Stimulated activated CD8-positive, alpha-beta memory T cell treated with anti-CD3 and anti-CD28 coated beads, Interleukin-2, amount 100 ng/mL, for 1 hour (primary cell): ENCODE measurements at places on chromosomes 2 and 18.

- no peak for DNase-seq
Measured at GRCh38 chr2:235131334-235132305, 179.8 kb downstream of the SH3BP4 start.

- DNase-seq = no peak
Measured at GRCh38 chr2:192127434-192127833, 67.3 kb downstream of the TMEFF2 start.

GRCh38 chr2:144099780-144100377, 420.0 kb downstream of the ZEB2 start:
- no peak for DNase-seq

DNA sequence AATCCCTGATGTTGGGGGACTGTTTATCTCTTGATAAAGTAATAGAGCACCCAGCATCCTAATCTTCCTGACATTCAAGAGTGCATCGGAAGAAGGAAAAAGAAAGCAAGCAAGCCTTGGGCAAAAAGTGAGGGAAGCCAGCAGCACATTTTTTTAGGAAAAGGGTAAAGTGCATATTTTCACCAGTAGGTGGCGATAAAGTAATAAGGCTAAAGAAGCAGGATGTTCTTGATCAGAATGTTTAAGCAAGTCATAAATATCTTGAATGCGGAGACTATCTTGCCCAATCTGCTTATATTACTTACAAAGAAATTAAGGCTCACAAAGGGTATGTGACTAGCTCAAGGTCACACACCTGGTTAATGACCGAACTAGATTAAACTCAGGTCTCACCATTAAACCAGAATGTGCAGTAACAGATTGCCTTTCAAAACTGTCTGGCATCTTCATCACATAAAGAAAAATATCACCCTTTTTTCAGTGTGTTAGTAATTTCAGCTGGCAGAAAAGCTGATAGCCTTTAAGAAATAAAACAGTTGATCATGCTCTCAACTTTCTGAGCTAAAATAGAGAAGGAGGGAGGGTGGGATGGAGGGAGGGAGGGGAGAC, 83.8 kb downstream of the VIT start:
- no peak for DNase-seq

- no peak for DNase-seq
Measured at GRCh38 chr2:172153757-172154156, 51.1 kb upstream of the DLX2 start.

GRCh38 chr2:37302701-37303252, 21.9 kb downstream of the PRKD3 start:
- DNase-seq = no peak

DNA sequence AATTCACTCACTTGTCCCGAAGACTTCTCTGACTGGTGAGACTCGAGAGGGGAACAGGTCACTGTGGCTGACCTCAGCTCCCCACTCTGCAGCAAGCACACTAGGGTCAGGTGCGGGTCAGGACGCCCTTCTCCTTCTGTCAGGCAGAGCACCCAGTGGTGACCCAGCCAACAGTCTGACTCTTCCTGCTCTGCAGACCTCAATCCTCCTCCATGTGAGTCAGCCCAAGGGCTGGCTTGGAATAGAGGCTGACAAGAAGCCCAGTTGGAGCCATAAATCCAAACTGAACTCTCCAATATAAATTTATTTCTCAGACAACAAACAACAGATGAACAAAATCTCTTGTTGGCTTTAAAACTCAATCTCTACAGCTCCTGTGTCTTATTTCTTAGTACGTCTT, 253.1 kb downstream of the SH3BP4 start:
- DNase-seq = no peak

- no peak for DNase-seq
Measured at GRCh38 chr2:240646176-240646899, 21.1 kb downstream of the GPR35 start.

DNA sequence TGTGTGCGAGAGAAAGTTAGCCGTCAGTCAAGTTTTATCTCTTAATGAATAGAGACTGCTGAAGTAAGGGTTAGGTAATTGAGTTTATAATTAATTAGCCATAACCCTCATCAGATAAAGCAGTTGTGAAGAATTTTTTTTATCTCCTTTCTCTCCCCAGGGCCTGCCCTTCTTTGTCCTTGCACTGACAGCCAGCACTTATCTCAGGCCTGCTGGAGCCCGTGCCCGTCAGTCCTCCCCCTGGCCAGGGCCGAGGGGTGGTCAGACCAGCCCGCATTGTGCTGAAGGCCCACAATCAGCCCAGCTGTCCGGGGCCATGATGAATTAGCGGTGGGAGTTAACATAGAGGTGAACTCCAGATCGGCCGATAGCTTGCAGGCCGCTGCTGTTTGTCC, 315.7 kb downstream of the GBX2 start:
- DNase-seq = no peak

DNA sequence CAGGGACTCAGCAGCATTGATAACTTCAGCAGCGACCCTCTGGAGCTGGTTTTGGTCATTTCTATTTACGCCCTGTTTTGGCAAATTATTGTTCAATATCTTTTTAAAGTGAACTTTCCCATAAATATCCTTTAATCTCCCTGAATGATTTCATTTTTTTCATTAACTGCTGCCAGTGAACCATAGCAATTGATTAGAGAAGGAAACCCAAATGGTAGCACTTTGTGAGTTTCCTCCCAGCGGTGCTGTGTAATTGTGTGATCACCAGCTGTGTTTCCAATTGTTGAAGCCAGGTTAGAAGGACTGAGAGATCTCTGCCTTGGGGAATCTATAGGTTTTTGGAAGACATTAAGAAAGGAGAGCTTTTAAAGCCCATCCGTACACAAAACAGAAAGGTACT, 16.3 kb downstream of the MAP3K20 start:
- no peak for DNase-seq

DNA sequence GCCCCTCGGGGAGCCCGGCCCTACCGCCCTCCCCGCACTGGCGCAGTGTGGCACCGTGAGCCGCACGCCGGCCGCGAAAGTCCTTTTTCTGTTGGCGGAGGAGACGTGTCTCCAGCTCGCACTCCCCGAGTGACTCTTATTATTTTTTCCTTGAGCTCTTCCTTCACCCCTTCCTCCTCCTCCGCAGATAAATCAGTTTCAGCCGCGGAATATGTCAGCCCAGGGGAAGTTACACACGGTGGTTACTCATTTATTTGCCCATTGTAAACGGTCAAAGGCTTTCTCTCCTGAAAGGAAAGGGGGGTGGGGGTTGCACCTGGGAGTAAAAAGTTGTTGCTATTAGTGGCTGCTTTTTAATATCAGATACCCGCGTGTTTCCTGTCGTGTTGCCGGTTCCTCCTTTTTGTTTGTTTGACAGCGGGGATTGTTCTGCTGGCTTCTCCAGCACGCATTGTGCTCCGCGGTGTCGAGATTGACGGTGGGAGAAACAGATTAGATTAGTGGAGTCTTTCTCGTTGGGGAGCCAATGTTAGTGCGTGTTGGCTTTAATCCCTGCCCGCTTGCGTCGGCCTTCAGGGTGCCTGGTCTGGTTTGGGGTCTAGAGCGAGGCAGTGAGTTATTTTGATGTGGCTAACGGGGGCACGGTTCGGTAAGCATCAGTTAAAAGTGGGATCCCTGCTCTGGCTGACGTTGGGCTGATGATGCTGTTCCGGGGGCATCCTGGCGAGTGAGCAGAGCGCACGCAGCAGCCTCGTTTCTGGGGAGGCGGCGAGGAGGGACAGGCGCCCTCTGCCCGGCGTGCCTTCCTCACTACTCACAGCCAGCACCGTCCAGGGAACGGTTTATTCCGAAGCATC, 1.6 kb downstream of the CRIM1 start:
- no peak for DNase-seq

- DNase-seq = no peak
Measured at GRCh38 chr2:42927334-42928160, 135.2 kb upstream of the HAAO start.

- DNase-seq = no peak
Measured at GRCh38 chr18:64244571-64244970, 95.7 kb upstream of the LINC00305 start.
